Body of pancreas (tissue), 4 donors: ENCODE measurements at places on chromosomes 6 and 20.

DNA sequence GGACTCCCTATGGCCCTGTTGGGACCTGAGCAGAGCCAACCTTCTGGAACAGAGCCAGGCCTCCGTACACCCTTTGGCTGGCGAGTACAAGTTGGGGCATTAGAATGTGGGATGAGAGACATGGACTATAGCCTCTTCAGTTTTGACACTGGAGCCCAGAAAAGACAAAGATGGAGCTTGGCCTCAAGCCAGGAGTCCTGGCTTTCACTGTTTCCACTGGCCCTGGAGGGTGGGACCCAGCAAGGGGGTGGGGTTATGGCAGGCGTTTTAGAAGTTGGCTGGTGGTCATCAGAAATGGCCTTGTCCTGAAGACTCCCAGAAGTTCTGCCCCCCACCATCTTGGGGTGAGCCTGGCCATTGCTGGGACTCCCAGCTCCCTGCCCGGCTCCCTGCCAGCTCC is 21.8 kb downstream of the ITPR3 start:
- no peaks in the 10 kb centered on the region for H3K4me1 ChIP-seq
- DNase-seq, result no peak
- H3K27ac ChIP-seq, result no peak overlapping the region
- no peaks in the 10 kb centered on the region for H3K36me3 ChIP-seq
- H3K4me3 ChIP-seq, result no peak overlapping the region

DNA sequence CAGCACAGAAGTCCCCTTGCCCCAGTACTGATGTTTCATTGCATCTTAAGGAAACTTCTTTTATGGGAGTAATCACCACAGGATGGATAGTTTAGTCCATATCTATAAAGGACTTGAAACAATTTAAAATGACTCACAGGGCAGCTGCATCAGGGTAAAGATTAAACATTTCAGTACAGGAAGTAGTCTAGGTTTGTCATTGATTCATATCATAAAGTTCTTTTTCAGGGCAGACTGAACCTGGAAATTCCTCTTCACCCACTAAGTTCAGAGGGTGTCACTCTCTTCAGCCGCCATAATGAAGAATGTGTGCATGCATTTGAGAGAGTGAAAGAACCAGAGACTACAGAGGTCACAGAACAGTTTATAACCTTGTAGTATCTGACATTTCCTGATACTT is 296.3 kb upstream of the JAG1 start:
- H3K4me3 ChIP-seq, result no peak overlapping the region
- H3K36me3 ChIP-seq, result no peaks in the 10 kb centered on the region
- H3K4me1 ChIP-seq, result peaks cover 11% of the 10 kb centered on the region
- no peaks in the 10 kb centered on the region for H3K27me3 ChIP-seq
- H3K27ac ChIP-seq, result no peak overlapping the region

GRCh38 chr6:44305200-44305725 is 7.9 kb downstream of the AARS2 start:
- H3K36me3 ChIP-seq, result peaks cover 26% of the 10 kb centered on the region
- no peaks in the 10 kb centered on the region for H3K27me3 ChIP-seq
- H3K4me1 ChIP-seq, result no peaks in the 10 kb centered on the region
- no peak overlapping the region for H3K4me3 ChIP-seq
- no peak overlapping the region for H3K27ac ChIP-seq

DNA sequence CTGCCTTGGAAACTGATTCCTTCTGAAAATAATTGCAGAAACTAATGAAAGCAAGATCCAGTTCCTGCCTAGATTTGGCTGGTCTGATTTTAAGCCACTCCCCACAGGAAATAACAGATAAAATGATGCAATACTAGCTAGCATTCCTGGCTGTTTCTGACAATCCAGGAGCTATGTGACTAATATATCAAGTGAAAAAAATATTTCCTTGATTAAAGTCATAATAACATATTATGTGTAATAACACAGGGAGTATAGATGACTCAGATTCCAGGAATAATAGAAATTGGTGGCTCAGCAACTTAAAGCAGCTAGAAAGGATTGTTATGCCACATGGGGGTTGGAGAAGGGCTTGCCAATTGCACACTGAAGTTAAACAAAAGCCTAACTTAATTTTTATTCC is 182.7 kb upstream of the SALL4 start:
- no peaks in the 10 kb centered on the region for H3K36me3 ChIP-seq
- no peak overlapping the region for H3K4me3 ChIP-seq
- H3K4me1 ChIP-seq, result peaks cover 5% of the 10 kb centered on the region
- H3K27ac ChIP-seq, result peak overlapping the region; percentile 69
